Cerebellar cortex (tissue), 1 donor: ENCODE measurements at places on chromosomes 12 and 14.

GRCh38 chr12:91044586-91044985 lies 13.2 kb downstream of the KERA start:
- DNase-seq, result no peak

GRCh38 chr12:41932470-41932991 lies 212.1 kb downstream of the GXYLT1 start:
- peak; percentile 28 for DNase-seq

GRCh38 chr14:103574104-103574503 lies 11.3 kb downstream of the COA8 start:
- no peak for DNase-seq

DNA sequence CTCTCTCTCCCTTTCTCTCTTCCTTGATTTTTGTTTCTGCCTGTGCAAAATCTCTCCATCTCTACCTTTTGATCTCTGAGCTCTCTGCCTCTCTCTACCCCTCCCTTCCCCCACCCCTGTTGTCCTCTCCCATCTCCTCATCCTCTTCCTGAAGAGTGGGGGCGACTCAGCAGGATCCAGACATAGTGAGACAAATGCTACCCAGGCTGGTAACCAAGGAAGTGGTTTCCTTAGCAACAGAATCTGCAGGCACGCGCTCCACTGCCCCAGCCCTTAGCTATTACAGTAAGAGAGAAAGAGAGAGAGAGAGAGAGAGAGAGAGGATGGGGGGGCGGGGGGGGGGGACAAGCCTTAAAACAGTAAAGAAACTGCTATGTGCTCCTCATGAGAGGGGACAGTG lies 85.6 kb downstream of the CMKLR1 start:
- DNase-seq, result peak; percentile 72

- DNase-seq, result no peak
Observed at GRCh38 chr14:60506985-60507829, 1.7 kb upstream of the SIX6 start.

GRCh38 chr12:32499048-32499447 lies 99.7 kb downstream of the FGD4 start:
- DNase-seq, result no peak

- no peak for DNase-seq
Observed at GRCh38 chr12:124814741-124815613, 48.7 kb downstream of the SCARB1 start.

DNA sequence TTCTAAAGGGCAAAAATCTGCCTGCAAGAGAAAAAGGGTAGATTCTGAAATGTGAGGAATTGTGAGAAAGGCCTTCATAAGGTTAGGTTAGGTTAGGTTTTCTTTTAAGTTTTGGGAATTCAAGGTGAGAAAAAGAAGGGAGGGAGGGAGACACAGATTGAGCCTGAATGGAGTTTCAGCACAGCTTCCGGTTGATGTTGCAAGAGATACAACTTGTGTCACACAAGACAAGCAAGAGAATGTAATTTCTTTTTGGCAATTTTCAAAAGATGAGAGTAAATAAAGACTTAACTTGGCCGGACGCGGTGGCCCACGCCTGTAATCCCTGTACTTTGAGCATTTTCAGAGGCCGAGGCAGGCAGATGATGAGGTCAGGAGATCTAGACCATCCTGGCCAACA lies 63.8 kb downstream of the CPSF2 start:
- no peak for DNase-seq

- no peak for DNase-seq
Observed at GRCh38 chr12:59357811-59358210, 238.0 kb upstream of the SLC16A7 start.

DNA sequence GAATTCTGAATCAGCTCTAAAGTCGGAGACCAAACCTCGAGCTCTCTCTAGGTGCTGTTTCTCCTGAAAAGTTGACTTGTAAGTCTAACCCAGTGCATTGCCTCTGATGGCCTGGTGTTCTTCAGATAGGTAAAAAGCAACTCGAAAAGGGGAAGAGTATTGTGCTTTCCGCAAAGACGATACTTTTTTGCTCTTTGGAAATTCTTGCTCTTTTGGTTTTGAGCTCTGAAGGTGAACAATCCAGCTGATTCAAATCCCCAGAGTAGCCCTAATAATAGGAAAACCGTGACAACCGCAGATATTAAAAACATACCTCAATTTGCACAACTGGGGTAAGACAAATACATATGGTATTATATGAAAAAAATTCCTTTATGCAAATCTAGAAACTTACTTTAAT lies 447.4 kb downstream of the RAD51B start:
- no peak for DNase-seq

DNA sequence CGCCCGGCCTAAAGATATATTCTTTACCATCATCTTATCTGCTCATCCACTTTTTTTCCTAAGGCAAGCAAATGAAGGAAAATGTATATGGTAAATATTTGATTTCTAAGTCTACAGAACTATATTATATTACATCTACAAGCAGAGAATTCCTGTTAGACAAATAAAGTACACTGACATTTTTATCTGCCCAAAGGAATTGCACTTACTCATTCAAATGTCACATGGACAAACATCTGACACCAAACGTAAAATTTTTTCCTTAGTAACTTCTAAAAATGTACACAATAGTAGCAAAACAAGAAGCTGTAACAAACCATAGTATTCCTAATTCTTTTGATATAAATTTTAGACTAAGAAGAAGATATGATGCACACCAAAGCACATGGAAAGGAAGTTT lies 51.0 kb downstream of the SPPL3 start:
- no peak for DNase-seq

- no peak for DNase-seq
Observed at GRCh38 chr14:49050822-49051221, 535.4 kb downstream of the RPS29 start.

GRCh38 chr12:77795699-77796098 lies 35.0 kb upstream of the NAV3 start:
- no peak for DNase-seq

DNA sequence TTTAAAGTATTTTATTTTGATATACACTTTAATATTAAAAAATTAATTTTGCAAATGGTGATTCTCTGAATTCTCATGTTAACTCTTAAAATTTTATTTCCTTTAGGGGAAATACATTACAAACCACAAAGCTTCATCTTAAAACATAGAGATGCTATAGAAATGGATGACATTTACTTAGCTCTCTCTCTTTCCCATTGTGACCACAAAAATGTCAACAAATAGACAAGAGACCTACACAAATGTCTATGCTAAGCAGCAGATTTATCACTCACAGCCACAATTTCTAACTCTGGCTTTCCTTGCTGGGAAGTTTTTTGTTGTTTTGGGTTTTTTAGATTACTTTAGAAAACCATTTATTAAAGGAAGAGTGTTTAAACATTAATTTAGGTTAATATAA lies 19.9 kb upstream of the PHC1 start:
- no peak for DNase-seq

DNA sequence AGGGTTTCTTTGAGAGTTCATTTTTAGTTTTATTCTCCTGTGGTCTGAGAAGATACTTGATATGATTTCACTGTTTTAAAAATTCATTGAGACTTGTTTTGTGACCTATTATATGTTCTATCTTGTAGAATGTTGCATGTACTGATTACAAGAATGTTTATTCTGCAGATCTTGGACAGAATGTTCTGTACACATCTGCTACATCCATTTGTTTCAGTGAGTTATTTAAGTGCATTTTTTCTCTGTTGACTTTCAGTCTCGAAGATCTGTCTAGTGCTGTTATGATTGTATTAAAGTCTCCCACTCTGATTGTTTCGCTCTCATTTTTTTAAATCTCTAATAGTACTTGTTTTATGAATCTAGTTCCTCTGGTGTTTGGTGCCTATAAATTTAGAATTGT lies 1319.8 kb downstream of the TMEM121 start:
- no peak for DNase-seq

DNA sequence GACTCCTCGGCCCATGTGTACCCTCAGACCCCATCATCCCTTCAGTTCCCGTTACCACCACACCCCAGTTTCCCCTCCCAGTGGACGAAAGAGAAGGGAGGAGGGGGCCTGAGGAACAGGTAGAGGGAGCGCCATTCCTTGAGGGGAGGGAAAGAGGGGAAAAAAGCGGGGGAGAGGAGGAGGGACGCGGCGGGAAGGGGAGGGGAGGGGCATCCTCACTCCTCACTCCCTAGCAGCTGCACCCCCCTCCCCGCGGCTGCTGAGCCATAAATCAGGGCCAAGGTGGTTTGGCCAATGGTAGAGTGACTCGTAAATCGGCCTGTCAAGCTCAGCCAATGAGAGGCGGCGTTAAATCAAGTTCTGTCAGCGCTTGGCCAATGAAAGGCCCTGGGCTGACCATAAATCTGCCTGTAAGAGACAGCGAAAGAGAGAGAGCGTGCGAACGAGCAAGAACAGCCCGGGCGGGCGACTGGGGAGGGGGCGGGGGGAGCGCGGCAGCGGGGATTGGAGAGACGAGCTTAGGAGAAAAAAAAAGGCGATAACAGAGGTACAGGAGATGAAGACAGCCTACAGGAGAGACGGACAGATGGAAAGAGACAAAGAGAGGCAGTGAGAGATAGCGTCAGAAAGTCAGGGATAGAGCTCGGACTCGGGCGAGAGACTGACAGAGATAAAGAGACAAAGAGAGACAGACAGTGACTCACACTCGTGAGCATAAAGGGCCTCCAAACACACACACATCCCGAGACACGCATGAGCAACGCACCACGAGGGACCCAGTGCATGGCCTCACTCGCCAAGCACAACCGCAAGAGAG lies 5.1 kb downstream of the GPR84 start:
- DNase-seq, result peak; percentile 100

- DNase-seq, result no peak
Observed at GRCh38 chr12:118044075-118044474, 16.9 kb downstream of the WSB2 start.

- DNase-seq, result no peak
Observed at GRCh38 chr14:50763382-50764007, 67.5 kb downstream of the NIN start.

GRCh38 chr12:30440826-30441602 lies 254.7 kb downstream of the IPO8 start:
- DNase-seq, result no peak

DNA sequence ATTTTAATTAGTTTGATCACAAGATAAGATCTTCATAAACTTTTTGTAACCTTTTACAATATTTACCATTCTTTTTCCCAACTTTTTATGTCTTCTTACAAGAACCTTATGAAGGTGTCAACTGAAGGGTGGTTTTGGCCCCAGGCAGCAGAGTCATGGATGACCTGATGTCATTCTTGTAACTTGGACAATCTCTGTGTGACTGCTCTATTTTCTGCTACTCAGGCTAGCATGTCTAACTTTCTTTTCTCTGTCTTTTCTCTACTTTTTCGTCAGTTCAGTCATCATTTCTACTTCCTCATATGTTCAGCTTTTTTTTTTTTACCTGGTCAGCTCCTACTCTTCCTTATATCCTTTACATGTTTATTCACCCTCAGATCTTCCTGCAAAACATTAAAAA lies 150.7 kb upstream of the PTPRQ start:
- no peak for DNase-seq

GRCh38 chr12:31631809-31632208 lies 27.7 kb upstream of the ETFBKMT start:
- no peak for DNase-seq

- no peak for DNase-seq
Observed at GRCh38 chr12:3933074-3933818, 60.0 kb upstream of the PARP11 start.

- no peak for DNase-seq
Observed at GRCh38 chr12:1934831-1935230, 16.4 kb upstream of the CACNA2D4 start.

- no peak for DNase-seq
Observed at GRCh38 chr12:120814203-120814902, 88.7 kb downstream of the ACADS start.

DNA sequence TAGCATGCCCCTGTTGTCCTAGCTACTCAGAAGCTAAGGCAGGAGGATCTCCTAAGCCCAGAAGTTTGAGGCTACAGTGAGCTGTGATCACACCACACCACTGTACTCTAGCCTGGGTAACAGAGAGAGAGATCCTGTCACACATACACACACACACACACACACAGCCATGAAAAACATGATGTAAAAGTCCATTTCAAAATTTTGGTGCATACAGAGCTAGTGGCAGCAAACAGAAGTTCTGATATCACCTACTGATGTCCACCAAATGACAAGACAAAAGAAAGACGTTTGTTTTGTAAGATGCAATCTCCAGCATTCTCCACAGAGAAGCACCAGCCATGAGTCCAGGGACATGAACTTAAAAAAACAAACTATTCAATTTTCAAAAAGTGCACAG lies 15.9 kb downstream of the AREL1 start:
- DNase-seq, result no peak

DNA sequence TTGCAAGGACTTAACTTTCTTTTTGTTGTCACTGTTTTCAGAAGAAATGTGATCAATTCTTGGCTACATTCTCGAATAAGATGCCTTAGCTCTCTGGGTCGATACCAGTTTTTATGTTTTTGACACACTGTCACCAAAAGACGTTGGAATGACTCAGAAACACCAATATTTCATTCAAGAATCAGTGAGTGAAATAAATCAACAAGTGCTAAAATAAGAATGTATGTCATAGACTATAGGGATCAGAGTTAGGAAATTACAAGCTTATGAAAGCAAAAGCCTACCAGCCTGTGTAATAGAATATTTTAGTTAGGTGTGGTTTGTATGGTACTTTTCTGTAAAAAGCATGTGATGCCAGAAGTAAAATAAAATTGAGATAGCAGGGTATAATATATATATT lies 17.8 kb downstream of the PPHLN1 start:
- DNase-seq, result no peak

- peak; percentile 59 for DNase-seq
Observed at GRCh38 chr14:103606963-103607668, 21.9 kb upstream of the KLC1 start.

DNA sequence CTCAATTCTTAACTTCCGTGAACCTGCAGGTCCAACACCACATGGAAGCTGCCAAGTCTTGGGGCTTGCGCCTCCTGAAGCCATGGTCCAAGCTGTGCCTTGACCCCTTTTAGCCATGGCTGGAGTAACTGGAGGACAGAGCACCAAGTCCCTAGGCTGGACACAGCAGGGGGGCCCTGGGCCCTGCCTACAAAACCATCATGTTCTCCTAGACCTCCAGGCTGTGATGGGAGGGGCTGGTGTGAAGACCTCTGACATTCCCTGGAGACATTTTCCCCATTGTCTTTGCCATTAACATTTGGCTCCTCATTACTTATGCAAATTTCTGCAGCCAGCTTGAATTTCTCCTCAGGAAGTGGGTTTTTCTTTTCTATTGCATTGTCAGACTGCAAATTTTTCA lies 570.1 kb downstream of the FSCB start:
- DNase-seq, result no peak

GRCh38 chr12:82069931-82070514 lies 288.2 kb downstream of the CCDC59 start:
- no peak for DNase-seq

GRCh38 chr12:1073652-1074051 lies 82.6 kb downstream of the ERC1 start:
- DNase-seq, result no peak
